ENCODE measurements at places on chromosomes 5 and 9. TPM values are rescaled to one million over a fixed set of nuclear protein-coding genes. Genes with fewer than 3 reads are reported as not detected.

Gene FOXD4L5
- 0.09 TPM for total RNA-seq

Gene IRF1
- 34.7 TPM for total RNA-seq

Gene PCDHB3
- 0.09 TPM for total RNA-seq

Gene HSD17B3
- total RNA-seq = 0.28 TPM

Gene PCDHGA5
- 0.19 TPM for total RNA-seq

Gene ACOT12
- 0.05 TPM for total RNA-seq

Gene FST
- 1.6 TPM for total RNA-seq

- no peak for DNase-seq
These were observed 62.7 kb downstream of the SLC1A3 start for GRCh38 chr5:36669015-36669651.

GRCh38 chr9:105535920-105536668 lies 21.8 kb upstream of the FKTN start:
- DNase-seq = no peak

GRCh38 chr9:33466565-33467495 lies 6.9 kb downstream of the NOL6 start:
- peak; percentile 78 for DNase-seq

DNA sequence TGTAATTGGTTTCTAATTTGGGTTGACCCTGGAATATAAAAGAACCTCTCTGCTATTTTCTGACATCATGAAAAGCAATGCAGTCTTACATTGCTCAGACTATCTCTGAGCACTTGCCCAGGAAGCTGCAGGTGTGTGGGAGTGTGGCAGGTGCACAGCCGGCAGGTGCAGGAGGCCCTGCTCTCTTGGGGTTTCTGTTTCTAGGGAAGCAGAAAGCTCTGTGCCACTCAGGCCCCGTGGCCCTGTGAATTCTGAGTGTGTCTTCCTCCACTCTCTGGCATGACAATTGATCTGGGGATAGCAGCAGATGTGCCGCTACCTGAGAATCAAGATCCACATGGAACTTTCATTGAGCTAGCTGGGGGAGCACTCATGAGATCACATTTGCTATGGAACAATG lies 45.7 kb upstream of the IRX2 start:
- no peak for DNase-seq

DNA sequence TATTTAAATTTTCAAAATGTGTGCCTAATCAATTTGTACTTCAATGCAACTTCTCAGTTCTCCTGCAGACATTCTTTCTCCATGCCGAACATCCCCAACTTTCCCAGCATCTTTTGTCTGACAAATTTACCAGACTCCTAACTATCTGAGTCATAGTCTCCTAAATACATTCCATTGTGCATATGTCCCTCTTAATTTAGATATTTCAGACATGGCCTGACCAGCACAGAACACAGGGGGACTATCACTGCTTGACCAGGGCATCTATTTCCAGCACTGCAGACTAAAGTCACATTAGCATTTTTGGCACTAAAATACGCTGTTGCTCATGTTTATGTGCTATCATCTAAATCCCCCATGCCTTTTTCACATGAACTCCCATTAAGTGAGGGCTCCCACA lies 71.9 kb downstream of the ITGA1 start:
- DNase-seq = no peak

DNA sequence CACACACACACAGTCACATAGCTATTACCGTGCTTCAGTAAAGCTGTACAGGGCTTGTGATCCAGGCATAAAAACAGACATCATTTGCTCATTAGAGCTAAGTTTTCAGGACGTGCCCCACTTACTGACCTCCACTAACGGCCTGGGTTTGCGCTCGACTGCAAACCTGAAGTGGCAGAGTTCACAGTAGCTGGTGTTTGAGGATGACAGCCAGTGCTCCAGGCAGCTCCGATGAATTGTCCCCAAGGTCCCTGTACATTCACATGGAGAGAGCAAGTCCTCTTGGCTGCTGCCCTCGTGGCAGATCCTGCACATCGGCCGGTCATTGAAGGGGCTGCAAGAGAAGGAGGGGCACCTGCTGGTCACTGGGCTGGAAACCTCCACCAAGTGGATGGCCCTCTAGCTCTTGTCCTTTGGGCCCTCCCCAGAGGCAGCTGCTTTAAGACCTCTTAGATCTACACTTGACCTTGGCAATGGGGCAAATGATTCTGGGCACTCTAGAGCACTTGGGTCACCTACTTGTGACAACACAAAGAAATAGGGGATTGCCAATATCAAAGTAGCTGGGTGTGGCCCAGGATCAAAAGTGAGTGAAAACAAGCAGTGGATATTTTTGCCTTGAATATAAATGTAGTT lies 115.4 kb downstream of the MARCHF3 start:
- no peak for DNase-seq

DNA sequence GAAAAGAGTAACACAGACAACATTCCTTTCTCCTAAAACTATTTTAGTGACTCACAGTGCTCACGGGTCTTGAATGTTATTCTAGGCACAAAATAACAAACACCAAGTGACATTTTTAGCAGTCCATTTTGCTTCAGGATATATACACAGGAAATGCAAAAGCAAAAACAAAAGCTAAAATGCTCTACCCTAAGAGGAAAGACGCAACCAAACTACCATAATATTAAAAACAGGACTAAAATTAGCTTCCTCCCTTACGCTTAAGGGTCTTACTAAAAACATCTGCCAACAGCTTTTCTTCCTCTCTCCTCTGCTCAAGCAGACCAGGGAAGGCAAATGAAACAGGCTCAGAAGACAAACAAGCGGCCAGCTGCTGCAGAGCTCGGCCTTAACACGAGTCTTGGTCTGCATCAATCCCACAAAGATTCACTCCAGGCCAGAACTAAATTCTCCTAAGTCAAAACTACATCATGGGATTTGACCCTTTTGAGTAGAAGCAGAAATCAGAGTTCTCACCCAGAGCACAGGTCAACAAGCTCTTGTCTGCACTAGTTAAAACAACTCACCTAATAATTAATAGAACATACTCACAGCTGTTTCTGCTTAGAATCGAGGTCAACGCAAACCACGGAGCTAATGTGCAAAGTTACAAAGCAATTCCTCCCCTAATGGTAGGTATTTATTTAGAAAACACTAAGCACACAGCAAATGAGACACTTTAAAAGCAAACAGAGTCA lies 62.3 kb downstream of the RAPGEF1 start:
- no peak for DNase-seq

GRCh38 chr5:137791387-137791786 lies 37.2 kb upstream of the HNRNPA0 start:
- DNase-seq = no peak

DNA sequence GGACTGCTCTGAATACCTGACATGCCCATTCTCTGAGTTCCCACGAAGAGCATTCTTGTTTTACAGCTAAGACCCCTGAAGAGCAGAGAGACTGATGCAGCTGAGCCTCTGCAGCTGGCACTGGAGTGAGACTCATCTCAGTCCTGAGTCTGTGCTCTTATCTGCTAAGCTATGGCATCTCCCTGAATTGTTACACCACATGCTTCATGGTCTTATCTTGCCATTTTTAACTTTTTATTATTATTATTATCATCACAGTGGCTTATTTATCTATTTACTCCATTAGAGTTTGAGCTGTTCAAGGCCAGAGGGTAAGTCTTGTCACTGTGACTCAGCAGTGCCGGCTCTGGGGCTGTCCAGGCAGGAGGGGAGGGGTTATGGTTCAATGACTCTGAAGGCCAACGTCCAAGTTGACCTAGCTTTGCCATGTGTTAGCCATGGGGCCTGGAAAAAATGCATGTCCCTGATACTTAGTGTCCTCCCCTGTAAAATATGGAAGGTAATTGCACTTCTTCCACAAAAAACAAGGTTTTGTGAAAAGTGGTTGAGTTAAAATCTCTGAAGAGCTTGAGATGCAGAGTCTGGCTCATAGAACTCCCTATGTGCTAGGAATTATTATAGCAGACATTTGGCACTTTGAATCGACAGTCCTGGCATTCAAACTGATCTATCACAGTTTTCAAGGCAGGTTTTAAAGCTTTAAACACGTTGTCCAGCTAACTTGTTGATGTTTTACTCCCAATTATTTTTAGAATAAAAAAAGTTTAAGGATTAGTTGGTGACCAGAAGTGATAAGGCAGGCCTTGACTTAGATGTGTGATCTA lies 94.6 kb downstream of the ALDH1A1 start:
- DNase-seq = no peak

GRCh38 chr9:31078175-31078574 lies 1306.3 kb upstream of the ACO1 start:
- no peak for DNase-seq

DNA sequence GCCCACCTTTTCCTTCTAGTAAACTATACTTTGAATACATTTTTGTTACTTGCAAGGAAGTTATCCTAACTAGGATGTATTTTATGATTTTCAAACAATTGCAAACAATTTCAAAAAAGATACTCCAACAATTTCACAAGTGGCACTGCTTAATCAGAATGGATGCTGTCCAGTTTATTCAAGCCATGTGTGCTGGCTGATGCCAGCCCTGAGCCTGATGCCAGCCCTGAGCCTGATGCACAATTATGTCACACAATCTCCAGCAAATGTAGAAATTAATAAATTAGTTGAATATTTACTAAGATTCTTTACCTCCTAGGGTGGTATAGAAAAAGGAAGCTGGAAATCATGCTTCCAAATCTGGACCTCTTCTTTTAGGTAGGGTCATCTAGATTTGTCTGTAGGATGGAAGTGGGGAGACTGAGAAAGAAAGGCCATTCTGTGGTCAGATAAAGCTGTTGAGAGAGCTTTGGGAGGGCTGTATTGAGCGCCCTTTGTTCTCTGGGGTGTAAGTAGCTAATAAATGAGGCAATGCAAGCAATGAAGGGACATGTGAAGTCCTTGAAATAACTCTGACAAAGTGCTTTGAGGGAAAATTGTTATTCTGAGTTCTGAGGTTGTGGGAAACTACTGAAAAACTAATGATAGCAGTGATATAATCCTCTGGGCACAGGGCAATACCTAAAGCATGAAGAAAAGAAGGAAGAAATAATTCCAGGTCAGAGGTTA lies 5.8 kb upstream of the C6 start:
- no peak for DNase-seq

GRCh38 chr9:107036367-107036766 lies 173.4 kb downstream of the ZNF462 start:
- no peak for DNase-seq

DNA sequence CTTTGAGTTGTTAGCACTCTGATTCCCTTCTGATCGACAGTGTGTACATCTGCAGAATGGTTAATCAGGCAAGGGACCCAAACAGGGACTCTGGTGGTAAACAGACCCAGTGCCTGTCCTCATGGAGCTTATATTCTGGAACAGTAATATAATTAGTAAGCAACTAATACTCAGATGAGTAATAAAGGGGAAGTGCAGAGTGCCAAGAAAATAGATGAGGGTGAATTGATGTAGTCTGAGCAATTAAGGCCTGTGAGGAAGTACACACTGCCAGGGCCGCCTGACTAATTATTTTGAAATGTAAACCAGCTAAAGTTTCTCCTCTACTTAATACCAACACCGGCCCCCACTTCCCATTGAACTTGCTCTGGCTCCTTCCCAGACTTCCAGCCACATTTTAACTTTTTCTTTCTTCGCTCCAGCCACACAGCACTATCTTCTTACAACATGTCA lies 4.2 kb downstream of the DHX29 start:
- DNase-seq = no peak

DNA sequence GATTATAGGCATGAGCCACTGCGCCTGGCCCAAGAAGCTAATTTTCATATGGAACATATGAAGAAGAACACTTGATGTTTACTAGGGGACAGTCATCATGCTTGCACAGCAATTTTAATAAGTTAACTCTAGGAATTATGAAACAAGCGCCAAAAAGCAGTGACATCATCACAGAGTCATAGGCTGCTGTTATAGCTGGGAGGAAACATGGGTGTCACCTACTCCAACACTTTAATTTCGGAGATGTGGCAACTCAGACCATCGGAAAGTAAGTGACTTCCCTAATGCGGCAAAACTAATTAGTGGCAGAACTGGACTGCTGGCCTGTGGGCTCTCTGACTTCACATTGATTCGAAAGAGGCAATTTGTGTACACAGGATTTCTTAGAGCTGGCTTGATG lies 38.1 kb upstream of the EQTN start:
- no peak for DNase-seq

GRCh38 chr9:105346273-105346672 lies 101.6 kb upstream of the FSD1L start:
- DNase-seq = no peak

GRCh38 chr9:108654566-108654965 lies 201.2 kb downstream of the ACTL7B start:
- DNase-seq = no peak

Data from thymus (tissue), 14 donors.